Left kidney (tissue), 8 donors: ENCODE measurements at places on chromosomes 5 and 9. TPM values are rescaled to one million over a fixed set of nuclear protein-coding genes. Genes with fewer than 3 reads are reported as not detected.

Gene TICAM2
- 2.1 TPM for polyA plus RNA-seq

Gene LHX3
- not detected for polyA plus RNA-seq

Gene IL7R
- 0.45 TPM for polyA plus RNA-seq

Gene MCIDAS
- polyA plus RNA-seq, result 0.71 TPM

Gene GRM6
- polyA plus RNA-seq, result 1.9 TPM

Gene ARID3C
- polyA plus RNA-seq, result 0.20 TPM
